ENCODE measurements at places on chromosomes 2 and 18.

- no peak for DNase-seq
Measured at GRCh38 chr2:209525834-209526281, 102.0 kb downstream of the MAP2 start.

DNA sequence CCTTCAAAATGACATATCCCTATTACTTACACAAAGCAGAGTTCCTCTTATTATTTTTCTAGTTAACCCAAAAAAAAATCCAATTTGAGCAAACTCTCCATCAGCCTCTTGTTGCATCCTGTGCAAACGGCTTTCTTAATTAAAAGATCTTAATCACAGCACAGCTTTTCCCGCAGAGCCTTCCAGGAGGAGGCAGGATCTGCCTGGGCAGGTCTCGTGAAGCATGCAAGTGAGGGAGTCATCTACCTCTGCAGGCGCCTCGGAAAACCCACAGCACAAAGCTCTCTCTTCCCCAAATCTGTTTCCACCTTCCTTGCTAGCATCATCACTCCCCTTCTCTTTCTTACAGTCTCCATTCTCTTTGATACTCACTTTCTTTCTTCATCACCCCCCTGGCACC, 100.4 kb downstream of the EN1 start:
- DNase-seq, result no peak

DNA sequence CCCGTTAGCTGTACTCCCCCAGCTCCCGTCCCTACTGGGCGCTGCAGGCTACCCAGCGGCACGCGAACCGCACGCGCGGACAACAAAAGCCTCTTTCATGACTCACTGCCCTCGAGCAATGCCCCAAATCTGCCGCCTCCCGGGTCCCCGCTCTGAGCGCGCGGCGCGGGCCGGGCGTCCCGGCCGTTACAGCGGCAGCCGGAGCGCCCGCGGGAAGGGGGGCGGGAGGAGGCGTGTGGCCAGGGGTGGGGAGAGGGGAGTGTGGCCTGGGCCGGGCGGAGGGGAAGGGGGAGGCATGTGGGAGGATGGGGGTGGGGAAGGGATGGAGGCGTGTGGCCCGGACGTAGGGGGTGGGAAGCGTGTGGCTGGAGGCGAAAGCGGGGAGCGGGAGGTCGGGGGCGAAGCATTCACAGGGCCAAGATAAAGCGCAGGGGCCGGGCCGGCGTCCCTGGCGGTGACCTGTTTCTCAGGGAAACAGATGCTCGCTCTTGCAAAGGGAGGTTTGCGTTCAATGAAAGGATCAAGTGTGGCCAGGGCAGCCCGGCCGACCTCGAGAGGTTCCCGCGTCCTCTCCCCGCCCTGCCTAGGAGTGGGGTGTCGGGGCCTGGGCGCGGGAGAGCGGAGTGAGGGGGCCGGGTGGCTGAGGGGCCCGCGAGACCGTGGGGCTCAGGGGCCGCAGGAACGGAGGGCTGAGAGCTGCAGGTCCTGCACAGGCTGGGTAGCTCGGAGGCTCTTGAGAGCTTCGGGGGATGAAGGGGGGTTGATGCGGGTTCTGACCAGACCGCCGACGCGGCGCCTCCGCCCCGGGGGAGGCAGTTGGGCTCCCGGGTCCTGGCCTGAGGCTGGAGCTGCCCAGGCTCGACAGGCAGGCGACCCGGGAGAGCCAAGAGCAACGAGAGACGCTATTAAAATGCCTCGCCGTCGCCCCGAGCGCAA, 3.5 kb upstream of the NEUROD1 start:
- DNase-seq, result no peak

DNA sequence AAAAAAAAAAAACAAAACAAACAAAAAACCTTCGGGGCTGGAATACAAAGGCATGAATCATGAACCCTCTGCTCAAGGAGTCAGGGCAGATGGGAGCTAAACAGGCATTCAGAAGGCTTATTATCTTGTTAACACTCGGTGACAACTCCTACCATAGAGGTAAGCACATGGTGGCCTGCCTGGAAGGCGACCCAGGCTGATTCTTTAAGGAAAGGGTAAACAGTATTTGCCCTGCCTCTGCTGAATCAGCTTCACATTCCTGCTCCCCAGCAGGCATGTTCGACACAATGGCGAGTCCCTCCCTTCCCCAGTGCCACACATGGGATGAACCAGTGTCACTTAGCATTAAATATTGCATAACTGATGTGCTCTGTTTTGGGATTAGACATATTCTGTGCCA, 191.9 kb downstream of the ARL4C start:
- no peak for DNase-seq

- DNase-seq, result peak; percentile 86
Measured at GRCh38 chr2:128304715-128305554, 13.7 kb downstream of the HS6ST1 start.

GRCh38 chr2:43710866-43711265, 34.6 kb upstream of the C1GALT1C1L start:
- DNase-seq, result no peak

GRCh38 chr2:226414335-226414734, 385.3 kb downstream of the IRS1 start:
- no peak for DNase-seq

- DNase-seq, result no peak
Measured at GRCh38 chr18:74834424-74835309, 237.0 kb downstream of the ZNF407 start.

GRCh38 chr18:51339856-51340255, 142.4 kb upstream of the MEX3C start:
- no peak for DNase-seq

- no peak for DNase-seq
Measured at GRCh38 chr2:191018643-191019119, 4.7 kb upstream of the STAT1 start.

DNA sequence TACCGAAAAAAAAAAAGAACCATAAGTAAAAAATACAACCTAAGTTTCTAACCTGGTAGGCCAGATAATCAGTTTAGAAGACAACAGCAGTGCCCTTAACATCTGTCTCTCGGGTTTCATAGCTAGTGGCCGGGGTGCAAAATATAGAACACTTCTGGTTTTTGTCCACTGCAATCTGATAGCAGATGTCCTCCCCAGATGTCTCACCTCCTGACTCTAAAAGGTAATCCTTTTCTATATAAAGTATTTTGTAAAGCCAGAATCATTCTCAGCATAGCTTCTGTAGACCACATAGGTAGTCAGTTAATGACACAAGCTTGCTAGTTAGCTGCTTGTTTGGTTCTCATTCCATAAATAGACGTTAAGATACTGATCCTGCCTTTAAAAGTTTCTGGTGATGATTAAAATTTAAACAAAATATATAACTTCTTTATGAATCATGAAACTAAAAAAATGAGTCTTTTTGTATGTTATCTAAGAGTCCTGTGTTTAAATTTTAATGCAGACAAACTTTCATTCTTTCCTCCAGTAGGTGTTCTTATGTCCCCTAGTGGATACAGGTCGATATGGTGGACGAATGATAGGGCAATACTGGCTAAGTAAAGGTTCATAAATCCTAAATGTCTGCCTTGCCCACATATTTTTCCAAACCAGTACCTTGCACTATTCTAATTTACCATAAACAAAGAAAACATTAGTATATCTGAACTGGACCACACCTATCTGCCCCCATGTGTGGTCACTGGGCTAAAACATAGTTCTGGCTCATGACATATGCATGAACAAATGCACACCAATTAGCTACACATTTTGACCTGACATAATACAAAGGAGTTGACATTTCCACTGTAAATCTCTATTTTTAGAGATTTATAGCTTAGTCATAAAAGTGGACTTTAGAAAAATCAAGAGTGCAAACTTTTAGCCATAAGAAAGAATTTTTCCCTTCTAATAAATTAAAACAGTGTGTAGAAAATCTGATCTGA, 171.0 kb downstream of the SRBD1 start:
- DNase-seq, result no peak

GRCh38 chr18:71798986-71799673, 745.0 kb downstream of the CBLN2 start:
- no peak for DNase-seq

GRCh38 chr2:144986691-144987090, 466.8 kb upstream of the ZEB2 start:
- no peak for DNase-seq

GRCh38 chr2:173417341-173417740, 62.7 kb downstream of the CDCA7 start:
- DNase-seq, result no peak

DNA sequence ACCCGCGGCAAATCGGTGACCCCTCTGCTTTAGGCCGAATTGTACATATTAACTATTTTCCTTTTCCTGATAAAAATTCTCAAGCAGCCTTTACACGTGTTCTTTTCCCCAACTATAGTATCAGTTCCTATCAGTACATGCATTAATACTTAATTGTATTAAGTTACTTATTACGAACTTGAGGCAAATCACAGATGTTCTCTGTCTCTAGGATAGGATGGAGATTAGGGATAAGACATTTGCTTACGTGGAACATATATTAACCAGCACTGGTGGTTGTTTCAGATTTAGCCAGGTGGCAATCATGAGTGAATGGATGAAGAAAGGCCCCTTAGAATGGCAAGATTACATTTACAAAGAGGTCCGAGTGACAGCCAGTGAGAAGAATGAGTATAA, 675 bp downstream of the GEMIN6 start:
- no peak for DNase-seq

DNA sequence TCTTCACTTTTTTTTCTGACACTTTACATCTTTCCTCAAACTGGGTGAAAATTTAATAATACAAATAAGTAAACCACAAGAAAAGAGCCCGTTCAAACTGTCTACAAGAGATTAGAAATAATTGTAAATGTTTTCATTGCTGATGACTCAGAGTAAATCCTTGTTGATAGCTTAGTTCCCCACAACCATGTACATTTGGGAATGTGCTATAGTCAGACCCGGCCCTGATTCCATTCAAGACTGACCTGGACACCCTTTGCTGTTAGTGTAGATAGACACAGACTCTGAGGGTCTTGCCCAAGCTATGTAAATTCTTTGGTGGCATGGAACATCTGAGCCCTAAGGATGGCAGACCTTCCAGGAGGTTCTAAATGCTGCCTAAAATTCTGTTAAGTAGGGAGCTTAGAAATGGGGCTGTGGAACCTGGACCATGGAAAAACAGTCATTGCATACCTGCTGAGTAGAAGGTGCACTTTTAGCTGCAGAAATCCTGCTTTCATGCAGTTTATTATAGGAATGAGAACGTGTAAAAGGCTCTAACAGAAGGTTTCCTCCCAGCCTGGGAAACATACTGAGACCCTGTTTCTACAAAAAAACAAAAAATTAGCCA, 3.7 kb downstream of the MALT1 start:
- DNase-seq, result no peak

DNA sequence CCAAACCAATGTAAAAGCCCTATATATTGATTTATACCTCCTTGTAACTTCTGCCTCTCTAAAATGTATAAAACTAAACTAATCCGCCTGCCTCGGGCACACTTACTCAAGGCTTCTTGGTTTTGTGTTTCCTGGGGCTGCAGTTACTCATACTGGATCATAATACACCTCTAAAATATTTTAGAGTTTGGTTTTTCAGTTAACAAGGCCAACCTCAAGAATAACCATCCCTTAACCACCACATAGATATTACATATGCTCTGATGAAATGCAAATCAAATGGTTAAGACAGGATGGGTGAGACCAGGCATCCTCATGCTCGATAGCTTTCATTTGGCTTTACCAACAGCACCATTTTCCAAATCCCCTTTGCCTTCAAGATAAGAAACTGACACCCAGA, 46.4 kb downstream of the UXS1 start:
- no peak for DNase-seq

GRCh38 chr2:139217641-139218040, 437.5 kb upstream of the NXPH2 start:
- no peak for DNase-seq

DNA sequence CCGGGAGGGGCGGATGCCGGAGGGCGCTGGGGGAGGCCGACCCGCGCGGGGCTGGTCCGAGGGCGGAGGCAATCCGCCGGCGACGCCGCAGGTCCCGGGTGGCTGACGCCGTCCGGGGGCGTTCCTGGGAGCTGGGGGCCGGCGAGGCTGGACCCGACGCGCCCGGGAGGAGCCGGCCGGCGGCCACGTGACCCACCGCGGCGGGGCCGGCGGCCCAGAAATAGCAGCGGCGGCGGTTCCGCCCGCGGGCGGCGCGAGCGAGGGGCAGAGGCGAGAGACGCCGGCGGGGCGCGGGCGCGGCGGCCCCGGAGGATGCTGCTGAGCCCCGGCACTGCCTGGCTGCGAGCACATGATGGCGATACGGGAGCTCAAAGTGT, at the start of gene RAB31:
Gene RAB31 (plus strand): TSS at position 245 of the 377 bp plus-strand sequence. CDS start 105 bp downstream, at position 350.
- DNase-seq, result peak; percentile 89

- peak; percentile 81 for DNase-seq
Measured at GRCh38 chr2:38528008-38528442, 74.7 kb downstream of the HNRNPLL start.

GRCh38 chr2:178330175-178331017, 120.6 kb downstream of the PRKRA start:
- no peak for DNase-seq

DNA sequence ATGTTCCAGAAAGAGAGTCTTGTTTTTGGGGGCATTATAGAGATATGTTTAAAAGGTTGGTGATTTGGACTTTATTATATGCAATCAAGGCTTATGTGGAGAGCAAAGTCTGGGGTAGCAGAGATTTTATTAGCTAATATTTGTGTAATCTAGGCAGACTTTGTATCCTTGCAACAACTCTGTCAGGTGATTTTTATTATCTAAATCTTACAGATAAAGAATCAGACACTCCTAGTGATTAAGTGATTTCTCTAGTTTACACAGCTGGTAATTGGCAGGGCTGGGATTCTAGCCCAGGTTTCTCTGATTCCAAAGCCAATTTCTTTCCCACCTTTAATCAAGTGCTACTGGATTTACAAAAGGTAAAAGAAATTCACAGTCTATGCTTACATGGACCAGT, 33.3 kb upstream of the NCK2 start:
- no peak for DNase-seq

DNA sequence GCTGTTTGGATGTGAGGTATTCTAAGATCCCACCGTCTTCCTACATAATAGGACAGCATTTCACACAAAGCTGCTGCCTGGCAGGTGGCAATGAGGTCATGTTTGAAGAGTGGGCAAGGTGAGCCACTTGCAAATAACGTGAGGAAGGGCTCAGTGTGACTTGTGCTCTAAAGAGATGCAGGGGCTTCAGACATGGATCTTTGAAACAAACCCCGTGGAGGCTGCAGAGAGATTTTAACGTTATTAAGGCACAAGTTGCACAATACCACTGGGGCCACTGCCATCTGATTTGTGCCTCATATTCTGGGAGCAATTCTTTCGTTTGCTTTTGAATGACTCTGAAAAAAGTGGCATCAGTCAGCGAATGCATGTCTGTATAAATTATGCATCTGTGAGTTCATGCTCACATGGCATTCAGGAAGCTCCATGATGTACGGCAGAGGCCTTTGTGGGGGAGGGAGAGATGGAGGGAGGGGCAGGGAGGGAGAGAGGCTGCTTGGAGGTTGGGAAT, 362.0 kb downstream of the SOX11 start:
- DNase-seq, result no peak
